ENCODE measurements at places on chromosomes 12 and 14.

GRCh38 chr12:95700316-95700785, 90.2 kb downstream of the NTN4 start:
- no peak for DNase-seq

- no peak for DNase-seq
Measured at GRCh38 chr14:106024983-106025604, 498.7 kb downstream of the TMEM121 start.

- DNase-seq = no peak
Measured at GRCh38 chr12:18979401-18980126, 150.0 kb upstream of the PLEKHA5 start.

DNA sequence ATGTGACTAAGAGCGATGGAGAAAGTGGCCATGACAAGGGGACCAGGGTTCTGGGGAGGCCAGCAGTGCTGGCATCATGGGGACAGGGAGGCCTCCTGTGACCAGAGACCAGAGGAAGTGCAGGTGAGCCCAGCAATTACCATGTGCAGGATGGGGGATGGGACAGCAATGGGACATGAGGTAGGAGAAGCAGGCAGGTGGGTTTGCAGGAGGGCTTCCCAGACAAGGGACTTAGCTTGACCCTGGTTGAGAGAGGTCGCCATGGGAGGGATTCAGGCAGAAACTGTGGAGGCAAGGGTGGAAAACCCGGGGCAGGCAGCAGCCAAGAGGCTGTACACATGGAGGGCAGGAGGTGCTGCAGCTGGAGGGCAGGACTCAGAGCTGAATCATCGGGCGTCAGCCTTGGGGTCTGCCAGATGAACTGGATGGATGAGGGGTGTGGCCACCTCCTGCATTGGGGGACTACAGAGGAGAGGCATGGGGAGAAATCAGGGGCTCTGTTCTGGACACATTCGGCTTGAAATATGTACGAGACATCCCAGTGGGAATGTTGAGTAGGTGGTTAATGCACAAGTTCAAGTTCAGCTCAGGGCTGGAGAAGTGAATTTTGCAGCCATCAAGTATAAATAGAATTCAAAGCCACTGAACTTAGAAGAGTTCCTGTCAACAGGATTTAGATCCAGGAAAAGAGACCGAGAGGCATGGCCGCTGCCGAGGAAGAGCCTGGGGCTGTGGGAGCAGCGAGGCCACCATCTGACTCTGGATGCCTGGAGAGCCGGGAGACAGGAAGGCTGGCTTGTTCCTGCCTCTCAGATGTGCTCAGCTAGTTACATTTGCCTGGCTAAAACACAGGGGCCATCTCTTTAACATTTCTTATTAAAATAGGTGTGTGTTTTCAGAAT, 36.6 kb downstream of the SFSWAP start:
- no peak for DNase-seq

DNA sequence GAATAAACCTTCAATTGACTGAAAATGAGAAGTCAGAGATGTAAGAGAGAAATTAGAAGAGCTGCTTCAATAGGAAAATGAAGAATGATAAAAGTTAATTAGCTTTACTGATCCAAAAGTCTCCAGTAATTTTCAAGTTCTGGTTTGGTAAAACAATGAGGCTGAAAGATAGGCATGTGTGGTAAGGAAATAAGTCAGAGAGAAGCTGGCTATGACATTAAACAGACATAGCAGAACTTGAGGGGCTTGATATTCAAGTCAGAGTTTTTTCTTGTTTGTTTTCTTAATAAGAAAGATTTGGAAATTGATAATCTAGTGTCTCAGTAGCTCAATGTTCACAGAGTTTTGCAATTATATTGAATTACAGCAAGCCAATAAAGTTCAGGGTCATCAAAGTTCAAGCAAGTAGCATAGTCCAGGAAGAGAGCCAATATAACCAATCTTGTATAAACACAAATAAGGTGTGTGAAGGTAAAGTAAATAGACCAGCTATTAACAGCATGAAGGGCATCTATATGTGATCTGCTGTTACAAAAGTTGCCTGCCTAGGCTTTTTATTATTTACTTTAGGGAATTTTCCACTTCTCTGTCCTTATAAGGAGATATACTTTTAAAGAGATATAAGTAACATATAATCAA, 1111.5 kb downstream of the TRHDE start:
- no peak for DNase-seq

- no peak for DNase-seq
Measured at GRCh38 chr12:5200278-5201087, 156.8 kb downstream of the KCNA5 start.

DNA sequence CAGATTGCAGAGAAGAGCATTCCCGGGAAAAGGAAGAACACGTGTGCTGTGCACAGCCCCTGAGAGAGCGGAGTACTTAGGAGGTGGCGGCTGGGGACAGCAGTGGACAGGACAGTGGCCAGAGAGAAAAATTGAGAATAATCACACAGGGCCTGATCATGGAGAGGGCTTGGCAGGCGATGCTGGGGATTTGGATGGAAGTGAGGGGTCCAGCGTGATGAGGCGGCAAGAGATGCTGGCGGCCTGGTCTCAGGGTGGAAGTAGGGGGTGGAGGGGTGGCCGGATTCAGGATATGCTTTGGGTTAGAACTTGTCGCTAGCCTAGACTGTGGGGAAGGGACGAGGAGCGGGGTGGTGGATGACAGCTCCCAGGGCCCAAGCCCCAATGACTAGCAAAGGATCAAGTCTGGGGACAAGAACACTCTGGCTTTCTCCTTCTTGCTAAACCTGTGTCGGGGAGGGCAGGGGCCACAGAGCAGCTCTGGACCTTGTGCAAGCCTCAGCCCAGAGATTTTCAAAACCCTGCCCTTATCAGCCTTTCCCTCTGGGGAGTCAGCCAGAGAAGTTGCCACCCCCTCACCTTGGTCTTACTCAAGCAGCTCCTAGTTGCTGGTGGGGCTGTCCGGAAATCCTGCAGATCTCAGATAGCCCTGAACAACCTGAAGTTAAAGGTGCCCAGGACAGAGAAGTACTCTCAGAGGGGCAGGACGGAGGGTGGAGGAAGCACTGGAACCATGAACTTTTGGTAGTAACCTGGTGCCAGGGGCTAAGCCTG, 1.3 kb downstream of the HVCN1 start:
- no peak for DNase-seq

GRCh38 chr12:56061982-56062381, 18.0 kb upstream of the ERBB3 start:
- no peak for DNase-seq

DNA sequence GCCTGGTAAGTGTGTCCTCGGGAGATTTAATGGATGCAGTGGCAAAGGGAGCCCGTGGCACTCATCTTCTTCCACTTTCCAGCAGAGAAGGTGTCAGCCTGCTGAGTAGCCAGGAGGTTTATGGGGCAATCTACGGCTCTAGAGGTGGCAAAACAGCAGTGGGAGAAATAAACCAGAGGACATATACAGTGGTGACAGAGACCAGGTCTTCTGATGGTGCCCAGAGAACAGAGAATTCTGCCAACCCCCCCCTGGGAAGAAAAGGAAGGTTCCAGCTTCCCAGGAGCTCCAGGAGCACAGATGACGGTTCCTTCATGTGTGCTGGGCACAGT, 43.0 kb downstream of the SMIM41 start:
- no peak for DNase-seq

- DNase-seq = no peak
Measured at GRCh38 chr12:25886396-25886795, 72.1 kb upstream of the RASSF8 start.

- no peak for DNase-seq
Measured at GRCh38 chr12:21599143-21599999, 5.3 kb downstream of the GYS2 start.

DNA sequence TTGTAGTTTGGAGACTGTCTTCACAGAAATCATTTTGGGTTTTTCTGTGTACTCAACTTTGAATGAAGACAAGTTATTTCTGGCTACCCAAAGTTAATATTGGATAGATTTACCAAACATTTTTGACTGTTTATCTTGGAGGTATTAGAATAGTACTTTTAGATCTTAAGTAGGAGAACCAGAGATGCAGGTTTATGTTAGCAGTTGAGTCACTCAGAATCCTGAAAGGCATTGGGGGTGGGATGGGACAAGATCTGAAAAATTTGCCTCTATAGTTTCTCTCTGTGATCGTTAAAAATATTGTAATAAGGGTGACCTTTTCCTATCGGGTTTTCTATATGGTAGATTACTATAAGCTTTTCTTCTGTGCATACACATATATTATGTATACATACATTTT, 112.3 kb downstream of the TTC6 start:
- no peak for DNase-seq

GRCh38 chr14:28340816-28341215, 425.8 kb upstream of the FOXG1 start:
- no peak for DNase-seq

- no peak for DNase-seq
Measured at GRCh38 chr14:54147282-54147681, 190.7 kb upstream of the BMP4 start.

GRCh38 chr14:105282098-105282725, 18.6 kb downstream of the BRF1 start:
- DNase-seq = no peak

- DNase-seq = no peak
Measured at GRCh38 chr14:37047226-37047625, 125.2 kb downstream of the SLC25A21 start.

- no peak for DNase-seq
Measured at GRCh38 chr14:31986405-31986804, 90.7 kb upstream of the ARHGAP5 start.

GRCh38 chr14:69680297-69680696, 68.9 kb downstream of the SUSD6 start:
- DNase-seq = no peak

- DNase-seq = no peak
Measured at GRCh38 chr14:69789118-69789640, 7.9 kb downstream of the SLC10A1 start.

- DNase-seq = no peak
Measured at GRCh38 chr12:103392722-103393121, 103.0 kb downstream of the C12orf42 start.

GRCh38 chr14:69999261-69999674, 120.1 kb downstream of the SMOC1 start:
- no peak for DNase-seq

DNA sequence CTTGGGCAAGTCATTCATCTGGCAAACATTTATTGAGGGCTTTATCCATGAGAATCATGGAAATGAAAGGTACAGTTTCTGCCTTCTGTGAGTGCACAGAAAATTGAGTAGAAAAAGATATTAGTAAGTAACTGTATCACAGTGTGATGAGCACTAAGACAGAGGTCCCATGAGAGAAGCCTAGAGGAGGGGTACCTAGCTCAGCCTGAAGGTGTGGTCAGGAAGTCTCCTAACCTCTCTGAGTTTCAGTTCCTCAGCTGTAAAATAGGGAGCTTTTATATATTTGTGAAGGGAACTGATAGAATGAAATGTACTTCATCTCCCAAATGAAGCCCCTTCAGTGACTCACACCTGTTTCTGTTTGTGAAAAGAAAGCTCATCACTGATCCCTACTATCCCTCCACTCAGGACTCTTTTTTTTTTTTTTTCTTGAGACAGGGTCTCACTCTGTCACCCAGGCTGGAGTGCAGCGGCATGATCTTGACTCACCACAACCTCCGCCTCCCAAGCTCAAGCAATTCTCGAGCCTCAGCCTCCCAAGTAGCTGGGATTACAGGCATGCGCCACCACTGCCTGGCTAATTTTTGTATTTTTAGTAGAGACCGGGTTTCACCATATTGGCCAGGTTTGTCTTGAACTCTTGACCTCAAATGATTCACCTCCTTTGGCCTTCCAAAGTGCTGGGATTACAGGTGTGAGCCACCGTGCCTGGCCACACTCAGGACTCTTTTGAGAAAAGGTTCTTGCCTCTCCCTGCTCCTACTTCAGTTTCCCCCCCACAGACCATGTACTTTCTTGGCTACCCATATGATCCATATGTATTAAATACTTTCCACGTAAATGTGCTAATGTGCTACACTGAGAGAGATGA, 93.7 kb upstream of the FUT8 start:
- DNase-seq = no peak

DNA sequence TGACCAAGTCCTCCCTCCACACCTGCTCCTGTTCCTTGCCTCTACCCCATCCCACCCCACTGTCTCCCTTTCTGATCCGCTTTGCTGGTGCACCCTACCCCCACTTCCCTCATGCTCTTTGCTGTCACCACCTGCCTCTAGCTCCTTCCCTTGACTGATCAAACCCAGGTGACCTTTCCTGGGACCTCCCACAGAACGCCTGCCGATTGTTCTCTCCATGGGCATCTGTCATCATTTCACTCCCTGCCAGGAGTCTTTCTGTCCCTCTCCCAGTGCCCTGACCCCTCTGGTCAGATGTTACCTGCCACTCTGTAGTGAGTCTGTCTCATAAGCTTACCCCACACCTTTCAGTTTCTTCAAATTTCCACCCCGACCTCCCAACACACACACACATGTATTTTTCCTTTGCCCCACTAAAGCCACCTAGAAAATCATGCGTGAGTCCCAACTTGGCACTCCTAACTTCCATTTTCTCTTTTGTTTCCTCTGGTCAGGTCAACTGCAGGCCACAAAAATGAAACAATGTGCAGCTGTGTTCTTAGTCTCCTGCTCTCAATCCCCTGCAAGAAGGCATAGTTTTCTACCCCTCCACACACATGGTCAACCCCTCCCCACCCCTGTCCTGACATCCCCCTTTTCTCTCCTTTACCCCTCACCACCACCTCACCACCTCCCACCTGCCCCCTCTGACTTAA, 229.8 kb downstream of the DPF3 start:
- no peak for DNase-seq

DNA sequence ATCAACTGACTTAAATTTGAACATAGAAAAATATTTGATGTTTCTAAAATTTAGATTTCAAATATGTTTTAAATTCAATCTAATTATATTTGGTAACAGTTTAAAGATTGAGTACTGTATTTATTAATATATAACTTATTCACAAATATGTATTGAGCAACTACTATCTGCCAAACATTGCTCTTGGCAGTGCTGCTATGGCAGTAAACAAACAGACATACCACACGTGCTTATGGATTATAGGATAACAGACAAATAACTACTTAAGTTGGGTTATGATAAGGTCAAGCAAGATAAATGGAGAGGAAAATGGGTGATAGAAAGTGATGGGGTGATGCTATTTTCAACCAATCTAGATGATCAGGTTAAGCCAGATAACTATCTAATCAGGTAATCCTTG, 538.1 kb downstream of the C12orf50 start:
- no peak for DNase-seq

DNA sequence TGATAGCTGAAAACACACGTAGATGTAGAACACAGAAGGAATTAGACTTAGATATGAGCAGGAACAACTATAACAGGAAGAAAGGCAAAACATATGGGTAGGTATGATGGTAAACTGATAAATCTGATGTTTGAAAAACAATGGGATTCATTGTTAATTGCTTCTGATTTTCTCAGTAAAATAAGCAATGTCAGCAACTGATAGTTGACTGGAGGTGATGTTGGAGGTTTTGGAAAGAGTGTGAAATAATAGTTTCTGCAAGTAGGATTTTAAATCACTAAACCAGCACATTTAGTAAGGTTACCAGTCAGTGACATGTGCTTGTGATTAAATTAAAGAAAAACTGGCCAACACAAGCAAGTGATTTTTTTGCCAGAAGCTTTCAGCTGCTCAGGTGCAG, 123.0 kb upstream of the CPNE8 start:
- DNase-seq = no peak

DNA sequence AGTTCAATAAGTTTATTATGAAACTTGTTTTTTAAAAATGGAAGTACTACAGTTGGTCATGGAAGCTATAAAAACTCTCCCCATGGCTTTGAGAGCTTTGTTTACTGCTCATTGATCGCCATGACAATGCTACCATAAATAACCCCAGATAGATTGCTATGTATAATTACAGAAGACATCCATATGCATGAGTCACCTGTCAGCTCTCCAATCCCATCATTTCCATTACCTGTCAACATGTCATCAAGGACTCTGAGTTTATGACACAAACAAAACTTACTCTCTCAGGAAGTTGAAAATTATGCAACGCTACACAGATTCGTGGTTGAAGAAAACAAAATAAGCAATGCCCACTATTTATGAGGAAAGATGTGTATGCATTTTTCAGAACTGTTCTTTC, 144.4 kb downstream of the SEC23A start:
- no peak for DNase-seq

All from GDM1 (cell line).